ENCODE measurements at places on chromosomes 7 and 10.
A peak's percentile ranks its signal among the peaks of the same experiment; 100 is the strongest.

GRCh38 chr10:63319231-63319630 is 146.5 kb downstream of the JMJD1C start:
- ATAC-seq, result no peak

DNA sequence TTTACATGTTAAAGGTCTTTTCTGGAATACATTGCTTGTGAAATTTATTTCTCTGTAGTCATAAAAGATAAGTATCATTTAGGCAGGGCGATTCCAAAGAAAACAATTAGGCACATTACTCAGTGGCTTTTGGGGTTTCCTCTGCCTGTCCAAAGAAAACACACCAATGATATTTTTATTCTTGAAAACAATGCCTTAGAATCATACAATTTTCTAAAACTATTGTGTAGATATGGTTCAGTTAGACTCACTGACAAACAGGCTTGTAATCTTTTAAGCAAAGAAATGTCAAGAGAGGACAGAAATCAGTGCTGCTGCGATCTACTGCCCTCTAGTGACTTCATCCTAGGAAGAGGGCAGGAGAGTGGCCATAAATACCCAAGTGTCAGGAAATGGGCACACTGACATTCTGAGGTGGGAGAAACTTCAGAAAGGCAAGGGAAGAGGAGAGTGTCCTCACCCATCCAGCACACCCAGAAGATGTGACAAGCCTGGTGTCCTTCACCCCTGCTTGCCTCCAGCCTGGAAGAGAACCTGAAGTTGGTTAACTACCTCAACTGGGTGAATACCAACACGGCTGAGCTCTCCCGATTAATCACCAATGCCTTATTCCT is 120.5 kb downstream of the GALNT11 start:
- ATAC-seq, result peak; percentile 45

DNA sequence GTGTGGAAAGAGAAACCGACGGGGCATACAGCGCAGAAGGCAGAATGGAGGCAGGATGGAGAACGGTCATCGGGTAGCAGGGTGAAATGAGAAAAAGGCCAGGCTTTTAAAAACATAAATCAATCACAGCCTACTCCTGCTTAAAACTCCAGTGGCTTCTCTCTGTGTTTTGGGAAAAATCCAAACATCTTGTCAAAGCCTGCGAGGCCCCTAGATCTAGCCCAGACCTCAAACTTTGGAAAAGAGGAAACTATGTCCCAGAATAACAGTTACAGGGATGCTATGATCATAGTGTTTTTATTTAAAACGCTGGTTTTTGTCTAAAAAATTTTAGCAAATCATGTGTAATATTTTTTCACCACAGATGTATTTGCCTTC is 41.1 kb downstream of the PPP1R3C start:
- ATAC-seq, result no peak

DNA sequence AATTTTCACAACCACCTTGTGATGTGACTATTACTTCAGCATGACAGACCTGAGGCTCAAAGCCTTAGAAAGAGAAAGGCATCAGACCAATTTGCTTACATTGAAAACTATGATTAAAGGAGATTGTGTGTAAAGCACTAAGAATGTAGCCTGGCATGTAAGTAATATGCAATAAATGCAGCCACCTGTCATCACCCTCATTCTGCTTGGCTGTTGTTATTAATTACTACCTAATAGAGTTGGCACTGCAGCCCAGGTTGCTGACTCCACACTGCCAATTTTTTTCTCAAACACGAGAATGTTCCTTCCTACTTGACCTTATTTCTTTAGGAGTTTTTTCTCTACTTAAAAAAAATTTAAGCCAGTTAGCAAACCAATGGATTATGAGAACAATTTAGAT is 61.2 kb upstream of the NPVF start:
- ATAC-seq, result no peak

GRCh38 chr7:16542401-16542800 is 15.8 kb downstream of the LRRC72 start:
- no peak for ATAC-seq

- ATAC-seq, result no peak
Measured at GRCh38 chr10:1151076-1152033, 95.2 kb downstream of the WDR37 start.

DNA sequence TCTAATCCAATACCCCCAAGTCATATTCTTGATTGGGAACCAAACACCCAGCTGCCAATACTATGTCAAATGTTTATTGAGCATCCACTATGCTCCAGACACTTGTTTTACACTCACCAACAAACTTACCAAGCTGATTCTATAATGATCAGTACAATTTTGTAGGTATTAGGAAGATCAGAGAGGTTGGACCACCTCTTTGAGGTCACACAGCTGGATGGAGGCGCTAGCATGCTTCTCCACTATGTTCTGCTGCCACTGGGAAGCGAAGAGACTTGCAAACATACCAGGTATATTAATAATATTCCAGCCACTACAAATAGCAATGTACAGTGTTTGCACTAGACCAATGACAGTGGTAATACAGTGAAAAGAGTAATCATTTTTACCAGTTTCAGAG is 25.6 kb upstream of the SEPHS1 start:
- ATAC-seq, result no peak

GRCh38 chr10:102511583-102512274 is 8.0 kb downstream of the SUFU start:
- no peak for ATAC-seq

- ATAC-seq, result no peak
Measured at GRCh38 chr10:89773081-89773480, 71.7 kb downstream of the KIF20B start.

DNA sequence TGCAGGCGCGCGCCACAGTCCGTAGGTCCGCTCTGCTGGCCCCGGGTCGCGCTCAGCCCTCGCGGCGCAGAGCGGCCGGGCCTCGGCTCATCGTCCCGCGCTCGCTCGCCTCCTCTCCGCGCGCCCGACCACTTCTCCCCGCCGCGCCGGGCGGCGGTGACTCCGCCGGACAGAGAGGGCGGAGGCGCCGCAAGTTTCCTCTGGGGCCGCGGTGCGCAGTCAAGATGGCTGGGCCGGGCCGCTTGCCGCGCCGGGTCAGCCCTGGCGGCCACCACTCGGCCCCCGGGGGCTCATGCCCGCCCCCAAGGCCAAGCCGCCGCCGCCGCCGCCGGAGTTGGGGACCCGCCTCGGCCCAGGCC is 441 bp downstream of the FZD8 start:
- peak; percentile 27 for ATAC-seq

- no peak for ATAC-seq
Measured at GRCh38 chr7:22997871-22998518, 15.9 kb downstream of the HYCC1 start.

- ATAC-seq, result no peak
Measured at GRCh38 chr10:43249151-43249961, 17.5 kb downstream of the RASGEF1A start.

DNA sequence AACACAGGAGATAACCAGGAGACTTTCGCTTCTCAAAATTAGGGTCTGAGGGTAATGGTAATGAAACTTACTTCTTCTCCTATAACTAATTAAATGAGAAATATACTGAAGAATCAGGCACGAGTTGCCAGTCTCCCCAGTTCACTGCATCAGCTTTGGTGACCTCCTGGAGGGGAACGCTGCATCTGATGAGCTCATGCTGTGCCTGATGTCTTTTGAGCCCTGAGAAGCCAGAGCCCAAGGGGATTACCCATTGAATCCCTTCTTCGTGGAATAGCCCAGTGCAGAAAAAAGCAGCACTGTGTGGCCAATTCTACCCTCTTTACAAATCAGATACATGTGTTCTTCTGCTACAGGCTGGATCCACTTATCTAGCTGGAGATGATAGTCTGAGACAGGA is 45.1 kb downstream of the CYP2C9 start:
- ATAC-seq, result no peak

GRCh38 chr10:3933733-3934132 is 148.7 kb upstream of the KLF6 start:
- no peak for ATAC-seq

DNA sequence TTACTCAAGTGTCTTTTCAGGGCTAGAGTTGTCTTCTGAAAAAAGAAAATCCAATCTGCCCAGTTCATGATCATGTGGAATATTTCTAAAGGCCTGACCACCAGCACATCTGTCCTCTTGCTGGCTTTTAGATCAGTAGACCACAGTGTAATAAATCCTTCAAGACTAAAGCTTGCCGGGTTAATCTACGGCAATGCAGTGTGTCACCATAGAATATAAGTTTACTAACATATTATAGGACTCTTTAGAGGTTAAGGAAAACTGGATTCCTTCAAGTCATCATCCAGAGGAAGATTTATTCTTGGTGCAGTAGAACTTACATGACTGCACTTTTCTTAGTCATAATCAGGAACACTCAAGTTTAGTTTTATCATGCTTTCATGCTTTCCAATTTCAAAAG is 349.5 kb downstream of the SEMA3D start:
- no peak for ATAC-seq

DNA sequence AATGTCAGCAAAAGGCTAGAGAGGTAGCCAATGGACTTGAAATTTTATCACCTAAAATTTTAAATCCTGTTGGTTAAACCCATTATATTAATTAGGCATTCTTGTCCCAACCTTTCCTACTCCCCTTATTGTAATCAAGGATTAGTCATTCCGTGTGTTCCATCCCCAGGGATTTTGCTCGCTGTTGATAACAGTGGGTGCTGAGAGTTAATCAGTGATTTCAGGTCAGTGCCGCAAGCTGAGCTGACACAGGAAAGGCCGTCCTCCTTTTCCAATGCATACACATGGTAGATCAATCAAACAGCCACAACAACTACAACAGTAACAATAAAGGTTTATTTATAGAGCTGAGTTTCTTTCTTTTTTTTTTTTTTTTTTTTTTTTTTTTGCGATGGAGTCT is 271.4 kb downstream of the ACTR3B start:
- no peak for ATAC-seq

- no peak for ATAC-seq
Measured at GRCh38 chr10:15280974-15281373, 90.1 kb downstream of the FAM171A1 start.

- ATAC-seq, result peak; percentile 1
Measured at GRCh38 chr10:119207713-119208552, 562 bp downstream of the GRK5 start.

DNA sequence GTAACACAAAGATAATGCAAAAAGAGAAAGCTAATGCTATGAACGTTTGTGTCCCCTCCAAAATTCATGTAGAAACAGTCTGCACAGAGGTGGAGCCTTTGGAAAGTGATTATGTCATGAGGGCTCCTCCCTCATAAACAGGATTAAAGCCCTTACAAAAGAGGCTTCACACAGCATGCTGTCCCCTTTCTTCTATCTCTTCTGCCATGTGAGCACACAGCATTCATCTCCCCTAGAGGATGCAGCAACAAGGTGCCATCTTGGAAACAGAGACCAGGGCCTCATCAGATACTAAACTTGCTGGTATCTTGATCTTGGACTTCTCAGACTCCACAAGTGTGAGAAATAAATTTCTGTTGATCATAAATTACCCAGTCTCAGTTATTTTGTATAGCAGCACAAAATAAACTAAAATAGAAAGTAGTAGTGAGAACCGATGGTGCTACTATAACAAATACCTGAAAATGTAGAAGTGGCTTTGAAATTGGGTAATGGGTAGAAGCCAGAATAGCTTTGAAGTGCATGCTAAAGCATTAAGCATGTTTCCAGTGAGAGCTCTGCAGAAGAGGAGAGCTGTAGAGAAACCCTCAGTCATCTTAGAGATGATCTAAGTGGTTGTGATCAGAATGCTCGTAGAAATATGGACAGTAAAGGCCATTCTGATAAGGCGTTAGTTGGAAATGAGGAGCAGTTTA is 108.7 kb downstream of the DNAJC1 start:
- no peak for ATAC-seq

GRCh38 chr7:37180828-37181549 is 267.7 kb downstream of the ELMO1 start:
- ATAC-seq, result no peak

DNA sequence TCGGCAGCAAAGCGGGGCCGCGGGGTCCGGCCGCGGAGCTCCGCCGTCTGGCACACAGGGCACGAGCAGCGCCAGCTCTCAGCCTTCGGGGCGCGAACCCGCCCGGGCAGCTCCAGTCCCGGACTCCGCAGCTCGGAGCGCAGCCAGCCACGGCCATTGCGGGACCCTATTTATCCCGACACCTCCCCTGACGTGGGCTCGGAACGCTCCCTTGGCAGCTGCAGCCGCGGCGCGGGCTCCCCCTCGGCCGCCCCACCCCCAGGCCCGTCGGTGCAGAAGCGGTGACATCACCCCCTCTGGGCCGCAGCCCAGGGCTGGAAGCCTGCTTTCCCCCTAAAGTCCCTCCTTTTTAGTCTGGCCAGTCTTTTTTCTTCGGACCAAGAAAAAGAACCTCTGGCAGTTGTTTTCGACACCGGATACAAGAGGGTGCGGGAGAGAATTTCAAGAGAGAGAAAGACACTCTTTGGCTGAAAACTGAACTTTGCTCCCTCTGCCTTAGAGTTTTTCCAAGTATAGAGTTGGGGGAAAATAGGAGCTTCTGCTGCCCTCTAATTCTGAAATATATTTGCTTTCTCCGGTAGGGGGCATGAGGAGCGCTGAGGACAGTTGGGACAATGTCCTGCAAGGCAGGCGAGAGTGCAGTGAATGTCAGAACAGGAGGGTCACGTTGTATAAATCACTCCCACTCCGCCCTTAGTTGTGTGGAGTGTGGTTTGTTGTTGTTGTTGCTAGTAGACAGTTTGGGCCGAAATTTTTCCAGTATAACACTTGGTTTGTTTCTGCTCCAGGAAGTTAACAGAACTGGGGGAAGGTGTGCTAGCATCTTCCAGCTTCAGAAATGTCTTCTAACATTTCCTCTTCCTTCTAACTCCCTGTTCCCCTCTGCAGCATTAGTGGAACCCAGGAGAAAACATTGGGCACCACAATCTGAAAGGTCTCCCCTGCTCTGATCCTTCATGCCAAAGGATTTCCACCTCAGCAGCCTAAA is at the start of gene SFRP4:
SFRP4 (minus strand) TSS at position 145 of the 988 bp plus-strand sequence. CDS start 280 bp downstream, outside the sequence.
- ATAC-seq, result no peak

GRCh38 chr10:69748621-69749020 is 53.1 kb upstream of the COL13A1 start:
- no peak for ATAC-seq

GRCh38 chr10:22252801-22253579 is 35.2 kb upstream of the EBLN1 start:
- ATAC-seq, result peak; percentile 42

All from activated T-helper 17 cell treated with anti-CD3 and anti-CD28 coated beads, Interleukin-2, amount 50 U/mL, for 72 hours (primary cell).